ENCODE measurements at places on chromosomes 4 and X.

DNA sequence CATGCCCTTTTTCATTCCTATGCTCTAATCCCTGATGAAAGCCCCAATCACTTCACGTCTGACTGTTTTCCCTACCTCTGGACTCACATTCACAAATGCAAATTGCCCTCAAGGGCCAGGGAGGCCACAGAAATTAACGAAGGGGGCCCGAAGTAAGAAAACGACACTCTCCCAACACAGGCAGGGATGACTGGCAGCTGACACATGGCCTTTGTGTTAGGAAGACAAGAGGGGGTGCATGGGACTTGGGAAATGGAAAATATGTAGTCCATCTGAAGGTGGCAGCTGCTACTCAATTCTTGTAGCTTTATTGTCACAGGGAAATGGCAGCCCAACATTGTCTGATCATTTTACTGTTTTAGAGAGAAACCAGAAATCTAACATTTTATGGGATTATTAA lies 12.3 kb upstream of the SPARCL1 start:
- DNase-seq: no peak

DNA sequence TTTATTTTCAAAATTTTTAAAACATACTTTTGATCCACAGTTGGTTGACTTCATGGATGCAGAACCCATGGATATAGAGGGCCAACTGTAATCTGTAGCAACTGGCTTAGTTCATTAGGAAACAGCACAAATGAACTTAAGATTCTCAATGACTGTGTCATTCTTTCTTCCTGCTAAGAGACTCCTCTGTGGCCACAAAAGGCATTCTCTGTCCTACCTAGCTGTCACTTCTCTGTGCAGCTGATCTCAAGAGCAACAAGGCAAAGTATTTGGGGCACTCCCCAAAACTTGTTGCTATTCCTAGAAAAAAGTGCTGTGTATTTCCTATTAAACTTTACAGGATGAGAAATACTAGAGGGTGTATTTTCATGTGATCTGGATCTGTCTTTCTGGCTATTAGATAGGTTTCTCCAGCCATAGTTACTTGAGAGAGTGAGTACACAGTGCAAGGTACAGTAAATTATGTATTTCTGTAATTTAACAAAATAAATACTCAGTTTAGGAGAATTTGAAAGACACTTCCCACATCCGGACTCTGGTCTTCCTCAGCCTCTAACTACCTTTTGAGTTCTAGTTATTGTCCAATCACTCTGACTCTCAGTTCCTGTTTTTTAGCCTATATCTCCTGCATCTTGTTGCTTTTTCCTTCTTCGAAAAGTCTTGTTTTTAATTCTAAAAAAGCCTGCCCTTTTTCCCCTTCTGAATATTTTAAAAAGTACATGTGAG lies 21.8 kb downstream of the TLR2 start:
- DNase-seq: no peak

DNA sequence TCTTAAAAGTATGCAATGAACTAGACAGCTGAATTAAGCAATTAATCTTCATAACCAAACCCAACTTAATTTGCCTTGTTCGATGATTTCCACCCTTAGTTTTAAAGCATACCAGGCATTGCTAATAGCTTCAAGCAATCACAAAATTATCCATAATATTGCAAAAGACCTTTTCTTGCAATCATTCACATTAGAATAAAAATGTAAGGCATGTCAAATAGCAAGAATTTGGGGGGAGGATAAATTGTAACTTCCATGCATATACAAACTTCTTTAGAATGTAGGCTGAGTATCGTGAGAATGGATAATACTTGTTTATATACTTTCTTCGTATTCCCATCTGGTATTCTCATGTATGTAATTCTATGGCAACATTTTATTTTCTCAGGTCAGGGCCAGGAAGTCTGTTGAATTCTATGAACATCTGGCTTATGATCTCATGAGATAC lies 28.7 kb upstream of the BMP2K start:
- no peak for DNase-seq

DNA sequence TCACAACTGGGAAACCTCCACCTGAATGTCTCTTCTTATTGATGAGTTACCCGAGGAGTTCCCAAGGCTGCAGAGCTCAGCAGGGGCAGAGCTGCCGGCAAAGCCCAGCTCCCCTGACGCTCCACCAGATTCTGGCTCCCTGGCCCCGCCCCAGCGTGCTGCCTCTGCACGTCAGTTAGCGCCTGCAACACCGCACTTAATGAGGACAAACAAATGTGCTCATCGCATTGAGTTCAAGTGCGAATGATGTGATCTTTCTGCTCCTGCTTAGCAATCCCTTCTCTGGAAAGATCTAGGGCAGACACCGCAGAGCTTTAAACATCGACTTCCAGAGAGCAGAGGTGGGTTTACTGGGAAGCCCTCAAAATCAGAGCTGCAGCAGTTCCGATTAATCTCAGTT lies 55.5 kb upstream of the FBXW7 start:
- no peak for DNase-seq

DNA sequence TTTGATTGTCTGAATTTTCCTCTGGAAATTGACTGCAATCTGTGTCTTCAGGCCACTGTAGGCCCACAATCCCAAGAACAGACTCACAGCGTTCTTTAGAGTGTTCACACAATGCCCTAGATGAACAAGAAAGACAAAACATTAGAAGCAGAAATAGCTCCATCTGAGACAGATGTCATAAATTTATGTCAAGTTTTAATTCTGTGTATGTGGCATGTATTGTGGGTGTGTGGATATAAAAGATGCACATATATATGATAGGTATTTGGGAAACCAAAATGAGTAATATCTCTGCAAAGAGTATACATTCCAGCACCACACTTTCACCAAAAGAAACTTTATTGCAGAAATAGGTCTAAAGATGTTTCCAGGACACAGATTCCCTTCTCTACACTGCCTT lies 176.1 kb downstream of the CORIN start:
- no peak for DNase-seq

DNA sequence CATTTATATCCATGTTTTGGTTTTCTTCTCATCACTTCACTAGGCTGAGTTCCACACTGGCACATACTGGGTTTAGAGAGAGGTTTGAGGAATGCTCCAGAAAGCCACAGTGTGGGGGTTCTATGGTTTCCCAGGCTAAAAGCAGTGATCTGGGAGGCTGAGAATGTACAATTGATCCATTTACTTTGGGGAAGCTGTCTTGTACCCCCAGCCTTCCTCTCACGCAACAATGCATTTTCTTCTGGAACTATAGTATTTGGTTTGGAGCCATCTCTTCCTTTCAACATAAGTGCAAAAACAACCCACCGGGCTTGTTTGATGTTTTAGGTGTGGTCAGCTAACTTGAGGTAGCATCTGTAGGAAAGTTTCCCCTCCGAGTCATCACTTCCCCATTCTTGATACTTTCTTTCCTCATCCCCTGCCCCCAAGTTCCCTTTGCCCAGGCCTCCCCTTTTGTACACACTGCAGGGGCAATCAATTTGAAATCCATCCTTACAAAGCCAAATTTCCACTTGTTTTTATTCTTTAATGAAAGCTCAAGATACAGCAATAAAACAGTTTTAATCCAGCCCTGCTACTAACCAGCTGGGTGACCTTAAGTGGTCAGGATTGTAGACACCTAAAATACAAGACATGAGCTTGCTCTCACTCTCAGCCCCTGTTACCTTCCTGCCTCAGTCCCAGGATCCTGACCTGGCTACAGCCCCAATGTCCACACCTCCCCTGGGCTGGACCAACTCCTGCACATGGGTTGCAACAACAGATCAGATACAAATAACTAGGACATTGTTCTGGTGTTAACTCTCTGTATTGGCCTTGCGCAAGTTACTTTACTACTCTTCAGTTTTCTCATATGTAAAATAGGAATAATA lies 109.2 kb downstream of the FHDC1 start:
- no peak for DNase-seq

GRCh38 chr4:139175646-139176301 lies 1.2 kb downstream of the ELF2 start:
- DNase-seq: no peak

GRCh38 chrX:5549512-5549911 lies 679.2 kb downstream of the NLGN4X start:
- no peak for DNase-seq

DNA sequence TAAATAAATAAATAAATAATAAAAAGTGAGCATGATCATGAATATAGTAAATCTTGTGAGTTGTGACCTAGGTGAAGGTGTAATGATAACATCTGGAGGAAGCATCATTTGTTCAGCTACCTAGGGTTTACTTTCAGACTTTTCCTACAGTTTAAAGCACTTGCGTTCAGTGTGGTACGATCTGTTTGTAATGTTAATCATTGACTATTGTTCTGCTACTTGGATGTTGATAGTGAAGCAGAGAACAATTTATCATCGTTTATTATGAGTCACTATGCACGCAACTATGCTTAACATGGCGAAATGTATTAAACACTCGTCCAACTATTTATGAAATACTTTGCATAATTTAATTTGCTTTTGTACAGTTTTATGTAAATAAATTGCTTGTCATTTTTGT lies 426.2 kb downstream of the PCDH7 start:
- DNase-seq: peak; percentile 1

- DNase-seq: no peak
Measured at GRCh38 chrX:20212486-20213089, 54.1 kb downstream of the RPS6KA3 start.

DNA sequence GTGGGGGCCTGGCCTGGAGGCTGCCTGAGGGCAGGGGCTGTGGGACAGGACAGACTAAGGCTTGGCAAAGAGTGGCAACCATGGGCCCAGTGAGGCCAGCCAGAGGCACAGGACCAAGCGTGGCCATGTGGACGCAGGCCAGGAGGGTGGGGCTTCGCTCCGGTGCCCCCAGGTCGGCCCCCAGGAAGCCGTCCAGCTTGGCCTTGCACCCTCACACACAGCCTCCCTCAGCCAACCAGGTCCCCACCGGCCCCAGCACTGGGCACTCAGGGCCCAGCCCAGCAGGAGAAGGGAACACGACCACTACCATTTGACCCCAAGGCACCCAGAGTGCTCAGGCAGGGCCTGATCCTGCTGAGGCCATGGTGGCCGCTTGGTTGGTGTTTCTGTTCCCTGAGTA lies 57.2 kb downstream of the FAM53A start:
- no peak for DNase-seq

All from A549 (cell line).